Ecto neural progenitor cell (in vitro differentiated cells): ENCODE measurements at places on chromosomes 13 and 19.

DNA sequence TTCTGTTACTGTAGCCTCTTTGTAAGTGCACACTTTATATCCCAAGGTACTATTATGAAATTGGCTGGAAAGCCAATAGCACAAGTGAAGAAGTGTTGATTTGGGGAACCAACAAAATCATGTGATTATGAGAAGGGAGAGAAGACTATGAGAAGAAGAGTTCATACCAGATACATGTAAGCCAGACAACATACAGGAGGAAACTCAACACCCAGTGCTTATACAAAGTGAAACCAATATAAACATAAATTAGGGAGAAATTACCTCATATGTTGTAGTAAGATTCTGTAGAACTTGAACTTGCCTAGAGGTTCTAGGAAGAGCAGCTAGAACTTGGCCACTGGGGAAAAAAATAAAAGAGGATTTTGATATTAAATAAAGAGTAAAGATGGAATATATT, 17.4 kb downstream of the CPB2 start:
- DNase-seq: no peak

DNA sequence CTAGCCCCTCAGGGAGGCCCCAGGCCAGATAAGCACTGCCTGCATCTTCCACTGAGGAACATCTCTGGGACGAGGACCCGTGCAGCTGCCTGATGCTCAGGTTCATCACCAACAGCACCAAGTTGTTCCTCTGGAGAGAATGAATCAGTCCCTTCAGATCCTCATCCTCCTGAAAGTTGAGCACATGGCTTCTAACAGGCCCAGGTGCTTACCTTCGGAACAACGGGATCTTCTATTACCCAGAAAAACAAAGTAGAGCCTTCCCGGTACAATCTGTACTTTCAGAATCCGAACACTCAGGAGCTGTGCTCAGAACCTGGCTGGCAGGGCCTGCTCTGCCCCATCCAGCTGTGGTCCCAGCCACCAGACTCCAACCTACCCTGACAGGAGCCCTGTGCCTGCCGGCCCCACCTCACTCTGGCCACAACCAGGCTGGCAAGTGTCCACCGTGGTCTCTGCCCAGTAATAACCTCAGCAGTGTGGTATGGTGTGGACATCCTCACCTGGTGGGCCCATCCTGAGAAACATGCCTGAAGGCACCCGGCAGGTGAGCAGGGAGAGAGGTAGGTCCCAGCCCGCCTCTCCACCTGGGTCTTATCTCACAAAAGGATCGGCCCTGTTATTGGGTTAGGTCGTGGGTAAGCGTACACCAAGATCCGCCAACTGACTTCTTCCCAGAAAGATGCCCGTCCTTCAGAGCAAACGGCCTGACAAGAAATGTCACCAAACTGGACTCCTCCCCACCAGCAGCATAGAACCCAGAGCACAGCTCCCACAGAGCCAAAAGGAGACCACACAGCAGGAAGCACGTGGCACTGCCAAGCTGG, 34.1 kb downstream of the ELL start:
- no peak for DNase-seq

GRCh38 chr19:1156305-1156801, 17.7 kb downstream of the SBNO2 start:
- no peak for DNase-seq

DNA sequence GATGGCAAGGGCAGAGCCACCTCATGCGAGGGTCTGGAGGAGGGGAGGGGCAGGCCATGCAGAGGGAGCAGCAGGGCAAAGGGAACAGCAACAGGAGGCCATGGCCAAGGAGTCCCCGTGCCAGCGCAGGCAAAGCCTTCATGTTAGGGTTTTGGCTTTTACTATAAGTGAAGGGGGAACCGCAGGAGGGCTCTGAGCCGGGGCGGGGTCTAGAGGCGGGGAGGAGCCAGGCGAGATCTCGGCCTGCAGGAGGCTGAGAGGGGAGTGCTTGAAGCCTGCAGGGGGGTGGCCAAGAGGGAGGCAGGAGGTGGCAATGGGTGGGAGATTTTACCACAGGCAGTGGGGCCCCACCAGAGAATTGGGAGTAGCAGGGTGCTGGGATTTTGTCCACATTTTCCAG, 6.3 kb downstream of the ARHGAP33 start:
- no peak for DNase-seq

- DNase-seq: no peak
These were observed 2.5 kb upstream of the TMEM255B start for GRCh38 chr13:113756441-113757097.

- DNase-seq: no peak
These were observed 47.9 kb downstream of the RUBCNL start for GRCh38 chr13:46339035-46339666.

DNA sequence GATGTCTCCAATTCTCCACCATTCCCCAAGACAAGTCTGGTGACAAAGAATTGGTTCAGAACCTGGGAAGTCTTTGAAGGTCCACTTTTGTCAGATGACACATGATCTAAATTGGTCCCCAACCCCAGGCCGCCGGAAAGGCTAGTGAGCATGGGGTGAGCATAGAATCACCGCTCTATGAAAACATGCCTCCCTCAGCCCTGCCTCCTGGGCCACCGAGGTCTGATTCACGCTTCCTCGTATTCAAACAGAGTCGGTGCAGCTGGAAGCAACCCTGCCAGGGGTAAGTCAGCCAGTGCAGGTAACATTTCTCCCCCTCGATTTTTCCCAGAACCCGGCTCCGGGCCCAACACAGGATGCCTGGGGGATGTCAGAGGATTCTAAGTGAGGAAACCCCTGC, 33.9 kb upstream of the KLF2 start:
- no peak for DNase-seq

DNA sequence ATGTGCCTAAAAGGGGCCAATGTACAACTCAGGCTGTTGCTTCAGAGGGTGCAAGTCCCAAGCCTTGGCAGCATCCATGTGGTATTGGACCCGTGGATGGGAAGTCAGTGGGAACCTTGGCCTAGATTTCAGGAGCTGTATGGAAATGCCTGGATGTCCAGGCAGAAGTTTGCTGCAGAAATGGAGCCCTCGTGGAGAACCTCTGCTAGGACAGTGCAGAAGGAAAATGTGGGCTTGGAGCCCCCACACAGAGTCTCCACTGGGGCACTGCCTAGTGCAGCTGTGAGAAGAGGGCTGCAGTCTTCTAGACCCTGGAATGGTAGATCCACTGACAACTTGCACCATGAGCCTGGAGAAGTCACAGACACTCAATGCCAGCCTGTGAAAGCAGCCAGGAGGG, 28.5 kb downstream of the GPC5 start:
- DNase-seq: no peak

- DNase-seq: no peak
These were observed 9.0 kb downstream of the SLC25A15 start for GRCh38 chr13:40798380-40798779.

DNA sequence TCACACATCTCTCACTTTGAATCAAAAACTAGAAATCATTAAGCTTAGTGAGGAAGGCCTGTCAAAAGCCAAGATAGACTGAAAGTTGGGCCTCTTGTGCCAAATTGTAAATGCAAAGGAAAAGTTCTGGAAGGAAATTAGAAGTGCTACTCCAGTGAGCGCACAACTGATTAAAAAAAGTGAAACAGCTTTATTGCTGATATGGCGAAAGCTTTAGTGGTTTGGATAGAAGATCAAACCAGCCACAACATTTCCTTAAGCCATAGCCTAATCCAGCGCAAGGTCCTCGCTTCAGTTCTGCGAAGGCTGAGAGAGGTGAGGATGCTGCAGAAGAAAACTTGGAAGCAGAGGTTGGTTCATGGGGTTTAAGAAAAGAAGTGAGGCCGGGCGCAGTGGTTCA, 7.6 kb downstream of the PCCA start:
- DNase-seq: no peak

DNA sequence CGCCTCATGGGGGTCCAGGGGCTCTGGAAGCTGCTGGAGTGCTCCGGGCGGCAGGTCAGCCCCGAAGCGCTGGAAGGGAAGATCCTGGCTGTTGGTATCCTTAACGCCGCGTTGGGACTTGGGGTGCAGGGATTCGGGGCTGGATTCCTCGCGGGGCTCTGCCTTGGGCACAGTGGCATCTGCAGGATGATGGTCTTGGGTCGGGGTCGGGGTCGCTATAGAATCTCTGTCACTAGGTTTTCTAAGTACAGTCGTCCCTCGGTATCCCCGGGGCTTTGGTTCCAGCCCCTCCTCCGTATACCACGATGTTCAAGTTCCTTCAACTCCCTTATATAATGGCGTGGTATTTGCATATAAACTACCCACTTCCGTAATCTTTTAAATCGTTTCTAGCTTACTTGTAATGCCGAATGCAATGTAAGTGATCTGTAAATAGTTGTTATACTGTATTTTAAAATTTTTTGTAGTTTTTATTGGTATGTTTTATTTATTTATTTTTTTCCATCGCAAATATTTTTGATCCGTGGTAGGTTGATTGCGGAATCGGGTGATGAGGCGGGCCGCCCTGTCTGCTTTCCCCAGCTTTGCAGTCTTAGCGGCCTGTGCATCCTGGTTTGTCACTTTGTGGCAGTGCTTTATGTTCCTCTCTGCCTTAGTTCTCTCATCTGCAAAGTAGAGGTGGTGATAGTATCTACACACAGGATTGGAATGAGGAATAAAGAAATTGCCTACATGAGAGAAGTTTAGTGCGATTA, 606 bp downstream of the ERCC5 start:
- no peak for DNase-seq

DNA sequence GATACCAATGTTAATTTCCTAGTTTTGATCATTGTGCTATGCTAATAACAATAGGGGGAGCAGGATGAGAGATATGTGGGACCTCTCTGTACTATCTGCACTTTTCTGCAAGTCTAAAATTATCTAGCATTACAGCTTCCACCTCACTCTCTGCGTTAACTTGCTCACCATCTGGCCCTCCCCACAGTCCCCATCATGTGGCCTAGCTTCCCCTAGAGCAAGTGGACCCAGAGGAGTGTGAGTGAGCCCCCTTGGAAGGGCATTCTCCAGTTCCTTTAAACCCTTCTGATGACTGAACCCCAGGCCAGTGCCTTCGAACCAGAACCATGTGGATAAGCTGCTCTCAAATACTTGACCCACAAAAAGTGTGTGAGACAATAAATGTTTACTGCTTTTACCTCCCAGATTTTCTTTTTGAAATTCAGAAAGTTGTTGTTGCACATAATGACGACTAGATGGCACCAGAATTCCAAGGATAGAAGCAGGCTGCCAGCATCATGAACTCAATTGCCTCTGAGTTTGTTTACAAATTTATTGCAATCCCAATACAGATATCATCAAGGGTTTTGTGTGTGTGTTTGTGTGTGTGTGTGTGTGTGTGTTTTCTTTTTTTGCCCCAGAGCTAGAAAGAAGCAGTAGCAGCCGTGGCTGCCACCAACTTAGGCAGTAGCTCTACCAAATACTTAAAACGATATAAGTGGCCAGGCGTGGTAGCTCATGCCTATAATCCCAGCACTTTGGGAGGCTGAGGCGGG, 49.0 kb upstream of the ZNF780A start:
- no peak for DNase-seq

DNA sequence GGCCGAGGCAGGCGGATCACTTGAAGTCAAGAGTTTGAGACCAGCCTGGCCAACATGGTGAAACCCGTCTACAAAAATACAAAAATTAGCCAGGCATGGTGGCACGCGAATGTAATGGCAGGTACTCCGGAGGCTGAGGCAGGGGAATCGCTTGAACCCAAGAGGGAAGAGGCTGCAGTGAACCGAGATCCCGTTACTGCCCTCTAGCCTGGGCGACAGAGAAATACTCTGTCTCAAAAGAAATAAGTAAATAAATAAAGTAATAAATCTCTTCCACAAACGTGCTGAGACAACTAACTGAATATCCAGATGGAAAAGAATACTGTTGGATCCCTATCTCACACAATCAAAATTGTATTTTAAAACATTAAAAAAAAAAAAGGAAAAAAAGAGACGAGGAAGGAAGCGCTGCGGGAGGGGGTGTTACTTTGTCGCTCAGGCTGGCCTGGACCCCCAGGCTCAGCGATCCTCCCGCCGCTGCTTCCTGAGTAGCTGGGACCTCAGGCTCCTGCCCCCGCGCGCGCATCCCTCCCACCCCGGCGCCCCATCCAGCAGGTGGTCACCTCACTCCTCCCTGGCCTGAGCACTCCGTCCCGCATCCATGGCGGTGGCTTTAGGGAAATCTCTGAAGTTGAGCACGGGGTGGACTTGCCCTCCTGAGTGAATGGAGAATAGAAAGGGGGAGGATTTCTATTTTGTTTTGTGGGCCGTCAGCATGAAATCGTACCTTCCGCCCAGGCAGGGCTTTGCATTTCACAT, 628 bp upstream of the ZNF813 start:
- no peak for DNase-seq

DNA sequence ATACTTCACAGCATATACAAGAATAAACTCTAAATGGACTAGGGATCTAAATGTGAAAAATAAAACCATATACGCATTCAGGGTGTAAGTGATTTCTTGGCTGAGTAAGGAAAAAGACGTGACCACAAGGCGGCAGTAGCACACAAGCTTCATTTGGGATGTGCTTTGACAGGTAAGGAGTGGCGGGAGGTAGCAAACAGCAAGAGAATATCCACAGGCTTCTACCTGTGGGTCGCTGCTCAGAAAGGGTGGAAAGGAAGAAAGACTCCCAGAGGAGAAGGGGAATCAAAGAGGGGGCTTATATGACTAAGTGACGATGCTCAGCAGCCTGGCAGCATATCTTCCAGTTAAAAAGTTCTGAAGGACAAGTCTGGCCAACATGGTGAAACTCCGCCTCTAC, 2.5 kb upstream of the ZNF121 start:
- peak; percentile 68 for DNase-seq

DNA sequence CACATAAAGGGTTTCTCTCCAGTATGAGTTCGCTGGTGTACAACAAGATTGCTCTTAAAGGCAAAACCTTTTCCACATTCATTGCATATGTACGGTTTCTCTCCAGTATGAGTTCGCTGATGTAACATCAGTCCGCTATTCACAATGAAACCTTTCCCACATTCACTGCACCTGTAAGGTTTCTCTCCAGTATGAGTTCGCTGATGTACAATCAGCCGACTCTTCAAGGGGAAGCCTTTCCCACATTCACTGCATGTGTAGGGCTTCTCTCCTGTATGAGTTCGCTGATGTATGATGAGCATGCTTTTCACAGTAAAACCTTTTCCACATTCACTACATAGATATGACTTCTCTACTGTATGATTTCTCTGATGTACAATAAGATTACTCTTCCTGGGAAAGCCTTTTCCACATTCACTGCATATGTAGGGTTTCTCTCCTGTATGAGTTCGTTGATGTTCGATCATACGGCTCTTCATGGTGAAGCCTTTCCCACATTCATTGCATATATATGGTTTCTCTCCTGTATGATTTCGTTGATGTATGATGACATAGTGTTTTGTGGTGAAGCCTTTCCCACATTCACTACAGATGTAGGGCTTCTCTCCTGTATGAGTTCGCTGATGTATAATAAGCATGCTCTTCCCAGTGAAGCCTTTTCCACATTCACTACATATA, 6.0 kb upstream of the ZNF614 start:
- no peak for DNase-seq

DNA sequence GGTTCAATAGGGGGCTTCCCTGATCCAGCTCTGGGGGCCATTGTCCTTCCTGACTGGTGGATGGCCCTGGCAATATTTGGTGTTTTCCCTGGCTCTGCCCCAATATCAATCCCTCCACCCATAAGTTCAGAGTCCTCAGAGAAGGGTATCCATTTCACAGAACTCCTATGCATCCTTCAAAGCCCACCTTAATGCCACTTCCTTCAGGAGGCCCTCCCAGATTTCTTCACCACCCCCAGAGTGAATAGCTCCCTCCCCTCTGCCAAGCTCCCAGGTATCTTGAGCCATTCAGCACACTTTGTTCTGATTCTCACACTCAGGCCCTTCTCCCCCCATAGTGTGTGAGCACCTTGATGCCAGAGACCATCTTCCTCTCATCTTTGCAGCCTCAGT, 5.8 kb downstream of the PPP1R14A start:
- DNase-seq: no peak
